Activated T-cell treated with anti-CD3 and anti-CD28 coated beads, Interleukin-2, amount 50 U/mL, for 1 hour (primary cell): ENCODE measurements at places on chromosomes 2 and 18.

- DNase-seq: peak; percentile 68
Measured at GRCh38 chr2:197307933-197308521, 2.6 kb downstream of the ANKRD44 start.

DNA sequence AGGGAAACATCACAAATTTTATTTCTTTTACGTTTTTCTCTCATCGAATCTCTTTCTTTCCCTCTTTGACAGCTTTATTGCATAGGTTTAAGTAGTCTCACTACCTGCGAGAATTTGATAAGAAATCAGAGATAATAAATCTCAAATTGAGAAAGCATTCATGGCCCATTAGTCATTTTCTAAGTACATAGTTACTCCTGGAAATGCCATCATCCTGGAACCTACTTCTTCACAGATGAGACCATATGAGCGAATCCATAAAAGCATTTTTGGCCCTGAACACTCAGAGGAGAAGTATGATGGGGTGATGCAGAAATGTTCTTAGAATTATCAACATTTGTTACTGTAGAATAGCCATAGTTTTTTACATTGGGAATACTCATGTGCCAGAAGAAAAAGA lies 138.0 kb upstream of the ARHGAP28 start:
- DNase-seq: no peak

DNA sequence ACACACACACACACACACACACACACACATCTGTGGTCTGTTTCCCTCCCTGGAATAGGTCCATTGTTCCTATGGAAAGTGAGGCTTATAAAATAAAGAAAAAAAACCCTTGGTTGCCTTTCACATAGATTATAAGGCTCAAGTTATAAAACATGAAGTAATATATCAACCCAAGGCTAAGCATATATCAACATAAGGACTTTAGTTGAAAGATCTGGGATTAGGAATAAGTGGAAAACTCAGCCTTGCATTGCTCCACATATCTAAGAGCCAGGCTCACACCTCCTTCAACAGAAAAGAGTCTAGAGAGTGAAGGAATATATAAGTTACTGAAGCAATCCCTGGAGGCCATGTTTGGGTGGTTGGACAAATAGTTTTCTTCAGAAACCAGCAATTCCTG lies 235.0 kb downstream of the SUCLG1 start:
- DNase-seq: no peak

GRCh38 chr2:209556354-209556961 lies 132.6 kb downstream of the MAP2 start:
- DNase-seq: no peak

GRCh38 chr18:78790960-78791359 lies 188.7 kb upstream of the SALL3 start:
- DNase-seq: no peak

DNA sequence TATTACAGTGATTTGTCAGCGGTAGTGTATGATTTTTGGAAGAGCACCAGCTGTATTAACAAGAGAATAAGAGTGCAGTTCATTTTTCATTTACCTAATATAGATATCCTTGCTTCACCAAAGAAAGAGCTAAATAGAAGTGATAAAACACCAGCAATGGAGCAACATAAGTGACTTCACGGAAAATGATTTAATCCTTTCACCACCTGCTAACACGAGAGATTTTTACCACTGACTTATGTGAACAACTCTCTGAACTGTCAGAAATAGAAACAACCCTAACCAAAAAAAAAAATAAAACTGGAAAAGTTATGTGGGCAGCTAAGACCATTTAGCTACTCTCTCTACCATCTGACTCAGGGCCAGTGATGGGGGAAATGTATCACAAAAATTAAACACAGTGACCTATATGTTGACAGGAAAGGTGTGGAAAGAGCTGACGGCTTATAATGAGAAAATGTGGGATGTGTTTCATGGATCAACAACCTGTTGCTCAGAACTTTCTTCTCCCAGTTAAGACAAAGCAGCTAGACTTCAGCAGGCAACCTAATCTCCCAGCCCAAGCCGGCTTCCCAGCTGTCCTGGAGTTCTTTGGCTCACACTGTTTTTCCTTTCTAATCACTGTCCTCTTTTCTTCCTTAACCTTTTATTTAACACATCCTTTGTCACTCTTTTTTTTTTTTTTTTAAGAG lies 272.7 kb downstream of the SS18 start:
- DNase-seq: no peak

GRCh38 chr2:10430886-10431622 lies 17.1 kb downstream of the ODC1 start:
- no peak for DNase-seq

GRCh38 chr2:136211701-136212100 lies 93.8 kb upstream of the CXCR4 start:
- DNase-seq: no peak
